ENCODE measurements at places on chromosomes 11 and 22.

DNA sequence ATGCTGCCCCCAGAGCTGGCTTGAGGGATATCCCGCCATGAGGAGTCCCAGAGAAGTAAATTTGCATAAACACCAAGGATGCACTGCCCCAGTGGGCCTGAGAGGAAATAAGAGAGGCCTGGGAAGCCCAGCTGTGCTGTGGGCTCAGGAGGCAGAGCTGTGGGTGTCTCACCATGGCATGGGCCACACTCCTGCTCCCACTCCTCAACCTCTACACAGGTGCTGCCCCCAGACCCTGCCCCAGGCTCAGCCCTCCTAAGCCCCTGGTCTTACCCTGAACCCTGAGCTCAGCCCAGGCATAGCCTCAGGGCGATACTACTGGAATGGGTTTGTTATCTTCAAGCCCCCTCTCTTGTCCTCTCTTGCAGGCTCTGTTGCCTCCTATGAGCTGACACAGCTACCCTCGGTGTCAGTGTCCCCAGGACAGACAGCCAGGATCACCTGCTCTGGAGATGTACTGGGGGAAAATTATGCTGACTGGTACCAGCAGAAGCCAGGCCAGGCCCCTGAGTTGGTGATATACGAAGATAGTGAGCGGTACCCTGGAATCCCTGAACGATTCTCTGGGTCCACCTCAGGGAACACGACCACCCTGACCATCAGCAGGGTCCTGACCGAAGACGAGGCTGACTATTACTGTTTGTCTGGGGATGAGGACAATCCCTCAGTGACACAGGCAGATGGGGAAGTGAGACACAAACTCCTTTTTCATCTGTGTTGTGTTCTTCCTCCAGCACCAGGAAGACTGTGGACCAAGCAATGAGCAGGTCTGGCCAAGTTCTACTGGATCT, 59.9 kb downstream of the GGTLC2 start:
- DNase-seq = no peak

DNA sequence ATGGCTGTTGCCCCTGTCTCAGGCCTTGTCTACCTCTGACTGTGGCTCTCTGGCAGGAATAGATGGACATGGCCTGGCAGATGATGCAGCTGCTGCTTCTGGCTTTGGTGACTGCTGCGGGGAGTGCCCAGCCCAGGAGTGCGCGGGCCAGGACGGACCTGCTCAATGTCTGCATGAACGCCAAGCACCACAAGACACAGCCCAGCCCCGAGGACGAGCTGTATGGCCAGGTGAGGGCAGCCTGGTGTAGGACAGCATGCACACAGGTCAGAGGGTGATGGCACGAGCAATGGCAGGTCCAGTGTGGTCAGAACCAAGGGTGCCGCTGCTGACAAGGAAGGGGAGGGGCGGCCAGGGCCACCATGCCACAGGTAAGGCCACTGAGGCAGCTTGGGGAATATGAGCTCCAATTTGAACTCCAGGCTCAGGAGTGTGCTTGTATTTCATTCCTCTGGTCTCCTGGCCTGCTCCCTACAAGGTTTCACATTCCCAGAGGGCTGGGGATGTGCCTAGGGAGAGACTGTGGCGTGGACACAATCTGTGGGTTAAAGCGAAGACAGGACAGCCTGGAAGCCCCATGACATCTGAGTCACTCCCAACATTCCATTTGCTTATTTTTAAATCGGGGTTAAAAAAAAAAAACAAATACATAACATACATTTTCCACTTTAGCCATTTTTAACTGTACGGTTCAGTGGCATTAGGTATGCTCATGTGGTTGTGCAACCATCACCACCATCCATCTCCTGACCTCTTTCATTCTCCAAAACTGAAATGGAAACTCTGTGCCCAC, 562 bp downstream of the FOLR3 start:
- DNase-seq = no peak

GRCh38 chr11:22426915-22427314, 88.7 kb downstream of the SLC17A6 start:
- DNase-seq = no peak

DNA sequence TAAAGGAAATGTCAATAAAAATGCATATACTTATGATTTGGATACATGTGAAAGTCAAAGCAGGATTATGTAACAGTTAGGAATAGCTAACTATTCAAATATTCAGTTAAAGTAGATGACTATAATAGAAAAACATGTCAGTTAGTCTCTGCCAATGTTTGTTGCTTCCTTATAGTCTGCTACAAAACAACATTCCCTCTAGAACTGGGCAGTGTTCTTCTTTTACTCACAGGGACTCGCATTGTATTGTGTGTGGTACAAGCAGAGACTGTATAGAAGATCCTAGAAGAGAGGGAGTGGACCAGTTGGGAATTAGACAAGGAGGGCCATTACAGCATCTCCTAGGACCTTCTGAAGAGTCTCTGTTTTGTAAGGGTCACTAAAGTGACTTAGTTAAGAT, 10.6 kb downstream of the ACAT1 start:
- DNase-seq = no peak

DNA sequence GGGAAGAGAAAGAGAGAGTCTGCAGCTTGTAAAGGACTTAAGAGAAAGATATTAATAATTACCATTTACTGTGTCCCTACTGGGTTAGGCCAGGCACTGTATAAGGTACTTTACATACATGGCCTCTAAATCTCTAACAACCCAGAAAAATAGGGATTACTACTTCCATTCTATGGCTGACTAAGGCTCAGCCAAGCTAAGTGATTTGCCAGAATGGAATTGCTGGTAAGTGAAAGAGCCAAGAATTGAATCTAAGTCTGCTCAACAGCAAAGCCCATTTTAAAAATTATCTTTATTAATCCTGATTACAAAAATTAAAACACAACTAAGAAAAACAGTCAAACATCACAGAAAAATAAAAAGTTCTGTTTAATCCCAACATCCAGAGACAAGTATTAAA, 21.4 kb downstream of the XRRA1 start:
- no peak for DNase-seq

DNA sequence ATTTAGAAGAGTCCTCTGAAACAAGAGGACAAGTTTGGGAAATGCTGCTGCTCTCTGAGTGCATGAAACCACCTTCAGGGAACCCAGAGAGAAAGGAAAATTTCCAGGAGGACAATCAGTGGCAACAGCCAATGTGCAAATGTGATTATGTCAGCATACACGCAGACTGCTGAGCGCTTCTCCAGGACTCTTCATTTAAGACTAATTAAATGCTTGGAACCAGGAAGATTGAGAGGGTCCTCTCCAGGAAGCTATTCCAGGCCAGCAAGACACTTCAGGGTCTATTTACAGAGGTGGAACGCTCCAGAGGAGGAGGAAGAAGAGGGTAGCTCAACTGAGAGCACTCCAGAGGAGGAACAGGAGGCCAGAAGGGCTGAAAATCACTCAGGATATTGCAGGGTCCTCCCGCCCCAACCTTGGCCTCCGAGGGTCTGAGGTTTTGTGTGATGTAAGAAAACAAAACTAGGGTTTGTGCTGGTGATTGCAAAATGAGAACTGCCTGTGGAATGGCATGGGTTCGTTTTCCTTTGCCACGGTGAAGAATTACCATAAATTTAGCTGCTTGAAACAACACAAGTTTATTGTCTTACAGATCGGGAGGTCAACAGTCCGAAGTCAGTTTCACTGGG, 14.1 kb upstream of the HTR3A start:
- no peak for DNase-seq

GRCh38 chr11:60371386-60371785, 6.9 kb upstream of the MS4A7 start:
- DNase-seq = no peak

- DNase-seq = no peak
These were observed 35.4 kb downstream of the SLN start for GRCh38 chr11:107676336-107677057.

DNA sequence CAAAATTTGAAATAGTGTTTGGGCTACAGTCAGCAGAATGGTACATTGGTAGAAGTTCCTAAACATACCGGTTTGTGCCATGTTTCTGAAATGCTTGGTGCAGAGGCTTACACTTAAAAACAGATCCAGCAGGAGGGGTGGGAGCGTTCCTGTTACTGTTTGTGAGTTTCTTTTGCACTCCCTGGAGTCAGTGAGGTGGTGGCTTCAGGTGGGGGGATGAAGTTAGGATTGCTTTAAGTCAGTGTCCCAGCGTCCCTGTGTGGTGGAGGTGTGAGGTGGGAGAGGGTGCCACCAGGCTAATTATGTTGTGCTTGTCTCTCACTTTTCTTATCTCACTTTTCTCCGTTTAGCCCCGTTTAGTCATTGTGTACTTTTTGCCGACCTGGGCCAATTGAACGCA, 9.7 kb downstream of the TNRC6B start:
- no peak for DNase-seq

DNA sequence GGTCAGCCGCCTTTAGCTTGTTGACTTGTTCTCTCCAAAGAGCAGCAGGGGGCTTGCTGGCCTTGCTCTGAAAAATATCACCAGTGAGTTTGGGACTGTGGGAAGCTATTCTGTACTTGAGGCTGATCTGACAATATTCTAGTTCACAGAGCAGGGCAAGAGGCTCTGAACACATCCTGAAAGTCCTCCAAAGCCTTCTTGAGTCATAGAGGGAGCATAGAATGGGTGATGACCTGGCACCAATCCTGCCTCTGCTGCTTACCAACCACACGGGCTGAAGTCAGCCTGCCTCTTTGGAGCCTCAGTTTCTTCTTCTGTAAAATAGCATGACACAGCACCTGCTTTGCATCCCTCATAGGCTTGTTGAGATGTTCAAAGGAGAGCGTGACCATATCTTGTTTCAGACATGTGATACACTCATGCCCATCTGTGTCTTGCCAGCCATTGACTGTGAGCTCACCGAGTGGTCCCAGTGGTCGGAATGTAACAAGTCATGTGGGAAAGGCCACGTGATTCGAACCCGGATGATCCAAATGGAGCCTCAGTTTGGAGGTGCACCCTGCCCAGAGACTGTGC, 96.6 kb downstream of the RRAS2 start:
- no peak for DNase-seq

DNA sequence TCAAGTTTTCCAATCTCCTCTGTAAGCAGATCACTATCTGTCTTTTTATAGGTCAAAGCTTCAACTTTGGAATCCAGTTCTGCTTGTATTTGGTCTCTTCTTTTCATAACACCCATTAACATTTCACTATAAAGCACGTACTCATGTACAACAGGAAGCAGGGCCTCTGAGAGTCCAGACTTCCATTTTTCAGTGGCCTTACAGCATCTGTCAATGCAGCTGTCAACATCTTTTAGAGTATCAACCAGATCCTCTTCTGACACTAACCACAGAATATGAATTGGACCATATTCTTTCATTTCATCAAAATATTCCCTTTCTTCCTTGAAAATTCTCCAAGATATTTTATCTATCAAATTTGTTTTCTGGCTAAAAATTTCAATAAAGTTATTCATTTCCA, 24.7 kb upstream of the SLN start:
- no peak for DNase-seq

GRCh38 chr11:96107143-96107824, 183.4 kb upstream of the MTMR2 start:
- no peak for DNase-seq

DNA sequence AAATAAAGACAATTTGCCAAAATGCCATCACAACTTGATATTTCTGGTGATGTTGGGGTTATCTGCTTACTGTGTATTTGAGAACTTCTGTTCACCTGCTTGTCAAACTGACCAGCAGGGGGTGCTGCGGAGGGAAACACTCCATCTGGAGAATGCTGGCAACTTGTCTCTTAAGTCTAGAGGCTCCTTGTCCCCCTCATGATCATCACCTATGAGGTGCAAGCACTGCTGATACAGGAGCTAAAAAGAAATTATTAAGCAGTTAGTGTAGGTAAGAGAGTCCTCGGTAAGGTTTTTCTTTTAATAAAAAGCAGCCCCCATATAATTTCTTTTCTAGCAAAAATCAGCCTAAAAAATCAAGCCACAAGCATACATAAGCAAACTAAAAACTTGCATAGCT, 32.7 kb upstream of the GLYATL1B start:
- DNase-seq = peak; percentile 74

DNA sequence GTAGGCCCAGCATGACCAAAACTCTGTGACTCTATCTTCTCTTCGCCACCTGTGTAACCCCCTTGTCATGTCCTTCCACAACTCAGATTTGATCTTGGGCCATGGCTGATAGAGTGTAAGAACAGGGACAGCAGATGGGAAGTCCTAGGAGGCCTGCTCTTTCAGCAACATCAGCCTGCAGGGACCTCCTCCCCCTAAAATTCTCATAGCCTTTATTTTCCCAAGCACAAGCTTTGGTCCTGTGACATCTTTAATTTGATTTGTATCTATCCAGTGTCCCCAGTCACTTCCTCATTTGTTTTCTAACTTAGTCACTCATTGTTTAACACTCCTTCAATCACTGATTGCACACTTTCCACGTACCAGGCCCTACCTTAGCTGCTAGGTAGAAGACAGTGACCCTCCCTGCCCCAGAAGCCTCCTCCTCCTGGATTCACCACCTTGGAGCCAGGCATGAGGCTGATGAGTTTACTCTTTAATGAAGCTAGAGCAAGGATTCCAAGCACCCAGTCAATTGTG, 5.3 kb downstream of the UBQLN3 start:
- DNase-seq = no peak

GRCh38 chr11:125110506-125110905, 920 bp downstream of the TMEM218 start:
- no peak for DNase-seq

DNA sequence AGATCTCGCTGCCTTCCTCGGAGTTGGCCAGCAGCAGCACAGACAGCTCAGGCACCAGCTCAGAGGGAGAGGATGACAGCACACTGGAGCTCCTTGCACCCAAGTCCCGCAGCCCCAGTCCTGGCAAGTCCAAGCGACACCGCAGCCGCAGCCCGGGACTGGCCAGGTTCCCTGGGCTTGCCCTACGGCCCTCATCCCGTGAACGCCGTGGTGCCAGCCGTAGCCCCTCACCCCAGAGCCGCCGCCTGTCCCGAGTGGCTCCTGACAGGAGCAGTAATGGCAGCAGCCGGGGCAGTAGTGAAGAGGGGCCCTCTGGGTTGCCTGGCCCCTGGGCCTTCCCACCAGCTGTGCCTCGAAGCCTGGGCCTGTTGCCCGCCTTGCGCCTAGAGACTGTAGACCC, 6.4 kb downstream of the PLA2G3 start:
- no peak for DNase-seq

GRCh38 chr11:47258317-47258902, 614 bp downstream of the NR1H3 start:
- no peak for DNase-seq

DNA sequence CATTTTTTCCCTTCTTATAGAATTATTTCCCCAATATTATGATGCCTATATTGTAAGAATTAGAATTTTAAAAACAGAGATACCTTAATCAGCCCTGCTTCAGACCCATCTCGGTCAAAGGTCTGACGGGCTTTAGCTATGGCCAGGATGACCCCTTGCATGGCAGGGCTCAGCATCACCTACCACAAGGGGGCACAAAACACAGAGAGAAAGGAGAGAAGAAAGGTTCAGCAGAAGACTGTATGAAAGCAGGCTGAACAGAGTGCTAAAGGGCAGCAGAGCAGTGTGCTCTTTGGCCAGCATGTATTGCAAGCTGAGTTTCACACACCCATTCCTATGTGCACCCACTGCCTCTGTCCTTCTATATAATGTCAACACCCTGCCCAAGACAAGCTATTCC, 26.8 kb downstream of the CLDN25 start:
- no peak for DNase-seq

All from CD4-positive, alpha-beta T cell treated with Interleukin-6 at 100 ng/mL for 8 hours (primary cell).